Activated T-cell treated with anti-CD3 and anti-CD28 coated beads, Interleukin-2, amount 50 U/mL, for 72 hours (primary cell): ENCODE measurements at places on chromosomes 2 and 18. TPM values are rescaled to one million over a fixed set of nuclear protein-coding genes. Genes with fewer than 3 reads are reported as not detected.

DNA sequence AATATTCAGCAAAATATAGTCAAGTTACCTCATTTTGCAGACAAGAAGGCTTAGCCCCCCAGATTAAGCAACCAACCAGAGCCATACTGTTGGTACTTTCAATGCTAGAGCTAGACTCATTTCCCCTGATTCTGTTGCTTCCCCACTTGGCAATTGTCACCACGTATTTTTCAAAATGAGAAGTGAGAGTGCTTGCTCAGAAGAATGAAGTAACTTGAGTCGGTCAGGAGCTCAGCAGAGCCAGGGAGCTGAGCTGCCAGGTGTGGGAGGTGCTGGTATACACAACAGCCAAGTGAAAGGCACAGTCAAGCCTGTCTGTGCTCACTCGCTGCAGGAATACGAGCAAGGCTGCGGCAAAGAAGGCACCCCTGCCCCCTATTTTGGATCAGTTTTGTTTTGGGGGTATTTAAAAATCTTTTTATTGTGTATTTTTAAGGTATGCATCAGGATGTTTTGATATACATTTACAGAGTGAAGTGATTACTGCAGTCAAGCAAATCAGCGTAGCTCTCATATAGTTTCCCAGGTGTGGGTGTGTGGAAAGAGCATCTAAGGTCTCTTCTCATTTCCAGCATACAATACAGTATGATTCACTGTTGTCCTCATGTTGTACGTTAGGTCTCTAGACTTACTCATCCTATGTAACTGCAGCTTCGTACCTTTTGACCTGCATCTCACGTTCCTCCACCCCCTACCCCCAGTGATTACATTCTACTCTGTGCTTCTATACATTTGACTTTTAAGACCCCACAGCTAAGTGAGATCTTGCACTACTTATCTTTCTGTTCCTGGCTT lies 62.4 kb downstream of the MRPS9 start:
- peaks cover 2% of the 10 kb centered on the region for H3K36me3 ChIP-seq
- peak overlapping the region; percentile 39 for H3K27ac ChIP-seq
- no peaks in the 10 kb centered on the region for H3K27me3 ChIP-seq

DNA sequence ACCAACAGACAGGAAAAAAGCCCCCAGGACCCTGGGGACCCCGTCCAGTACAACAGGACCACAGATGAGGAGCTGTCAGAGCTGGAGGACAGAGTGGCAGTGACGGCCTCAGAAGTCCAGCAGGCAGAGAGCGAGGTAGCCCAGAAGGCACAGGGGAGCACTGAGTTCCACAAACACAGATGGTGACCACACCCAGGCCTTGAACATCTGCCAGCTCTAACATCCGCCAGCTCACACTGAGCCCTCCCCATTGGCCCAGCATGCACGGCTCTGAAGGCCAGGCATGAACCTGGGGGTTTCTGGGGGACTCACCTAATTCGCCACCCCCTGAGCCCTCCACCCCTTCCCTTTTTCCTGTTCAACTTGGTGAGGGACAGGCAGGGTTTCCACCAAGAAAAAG lies 25.6 kb upstream of the PRLH start:
- H3K4me3 ChIP-seq = no peak overlapping the region
- H3K27me3 ChIP-seq = no peaks in the 10 kb centered on the region
- H3K27ac ChIP-seq = no peak overlapping the region
- DNase-seq = no peak
- no peaks in the 10 kb centered on the region for H3K4me1 ChIP-seq

DNA sequence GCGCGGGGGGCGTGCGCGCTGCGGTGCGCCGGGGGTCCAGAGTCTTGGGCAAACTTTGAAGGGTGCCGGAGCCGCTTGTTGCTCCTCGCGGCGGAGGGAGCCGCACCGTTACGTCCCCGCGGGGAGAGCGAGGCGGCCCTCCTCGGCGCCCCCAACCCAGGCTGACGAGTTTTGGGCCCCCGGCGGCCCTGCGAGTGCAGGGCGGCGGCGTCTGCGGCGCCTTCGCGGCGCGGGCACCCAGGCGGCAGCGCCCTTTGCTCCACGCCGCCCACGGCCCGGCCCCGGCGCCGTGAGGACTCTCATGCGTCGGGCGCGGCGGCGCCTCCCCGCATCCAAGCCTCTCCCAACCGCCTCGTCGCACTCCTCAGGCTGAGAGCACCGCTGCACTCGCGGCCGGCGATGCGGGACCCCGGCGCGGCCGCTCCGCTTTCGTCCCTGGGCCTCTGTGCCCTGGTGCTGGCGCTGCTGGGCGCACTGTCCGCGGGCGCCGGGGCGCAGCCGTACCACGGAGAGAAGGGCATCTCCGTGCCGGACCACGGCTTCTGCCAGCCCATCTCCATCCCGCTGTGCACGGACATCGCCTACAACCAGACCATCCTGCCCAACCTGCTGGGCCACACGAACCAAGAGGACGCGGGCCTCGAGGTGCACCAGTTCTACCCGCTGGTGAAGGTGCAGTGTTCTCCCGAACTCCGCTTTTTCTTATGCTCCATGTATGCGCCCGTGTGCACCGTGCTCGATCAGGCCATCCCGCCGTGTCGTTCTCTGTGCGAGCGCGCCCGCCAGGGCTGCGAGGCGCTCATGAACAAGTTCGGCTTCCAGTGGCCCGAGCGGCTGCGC lies 814 bp downstream of the FZD7 start:
- no peak overlapping the region for H3K27ac ChIP-seq
- peak overlapping the region; percentile 88 for H3K4me3 ChIP-seq
- H3K4me1 ChIP-seq = peaks cover 11% of the 10 kb centered on the region

CCDC148 gene
- total RNA-seq = not detected

DNA sequence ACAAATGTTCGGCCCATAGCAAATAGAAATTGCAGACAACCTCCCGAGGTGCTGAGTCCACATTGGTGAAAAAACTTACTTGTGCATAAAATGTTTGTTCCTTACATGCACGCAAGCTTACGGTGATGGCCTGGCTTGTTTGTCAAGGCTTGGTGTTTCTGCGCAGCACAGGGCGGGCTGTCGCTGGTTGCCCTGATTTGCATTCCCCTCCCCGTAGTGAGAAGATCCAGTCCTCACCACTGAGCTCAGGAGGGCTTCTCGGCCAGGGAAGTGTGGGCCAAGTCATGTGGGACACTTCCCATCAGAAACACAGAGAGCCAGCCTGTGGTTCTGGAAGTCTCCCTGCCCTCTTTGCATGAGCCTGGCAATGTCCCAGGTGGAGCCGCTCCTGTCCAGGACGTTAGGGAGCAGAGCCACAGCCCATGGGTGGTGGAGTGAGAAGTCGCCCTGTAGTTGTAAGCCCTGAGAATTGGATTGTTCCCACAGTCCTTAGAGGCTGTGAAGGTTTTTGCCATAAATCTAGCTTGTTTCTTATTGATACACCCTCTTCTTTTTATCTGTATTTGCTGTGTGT lies 152.7 kb downstream of the TWIST2 start:
- H3K27ac ChIP-seq = no peak overlapping the region
- no peaks in the 10 kb centered on the region for H3K4me1 ChIP-seq
- peaks cover 2% of the 10 kb centered on the region for H3K36me3 ChIP-seq
- DNase-seq = no peak
- H3K4me3 ChIP-seq = no peak overlapping the region

GRCh38 chr2:79721966-79722365 lies 209.1 kb downstream of the CTNNA2 start:
- H3K4me1 ChIP-seq = no peaks in the 10 kb centered on the region
- no peaks in the 10 kb centered on the region for H3K36me3 ChIP-seq
- DNase-seq = no peak
- H3K27me3 ChIP-seq = no peaks in the 10 kb centered on the region
- no peak overlapping the region for H3K27ac ChIP-seq
